Foreskin keratinocyte (primary cell): ENCODE measurements at places on chromosomes 5 and 9. TPM values are rescaled to one million over a fixed set of nuclear protein-coding genes. Genes with fewer than 3 reads are reported as not detected.

Gene ANGPTL2
- total RNA-seq: 0.32 and 0.37 TPM in 2 replicates

Gene VLDLR
- total RNA-seq: 1.9 and 5.3 TPM in 2 replicates

DNA sequence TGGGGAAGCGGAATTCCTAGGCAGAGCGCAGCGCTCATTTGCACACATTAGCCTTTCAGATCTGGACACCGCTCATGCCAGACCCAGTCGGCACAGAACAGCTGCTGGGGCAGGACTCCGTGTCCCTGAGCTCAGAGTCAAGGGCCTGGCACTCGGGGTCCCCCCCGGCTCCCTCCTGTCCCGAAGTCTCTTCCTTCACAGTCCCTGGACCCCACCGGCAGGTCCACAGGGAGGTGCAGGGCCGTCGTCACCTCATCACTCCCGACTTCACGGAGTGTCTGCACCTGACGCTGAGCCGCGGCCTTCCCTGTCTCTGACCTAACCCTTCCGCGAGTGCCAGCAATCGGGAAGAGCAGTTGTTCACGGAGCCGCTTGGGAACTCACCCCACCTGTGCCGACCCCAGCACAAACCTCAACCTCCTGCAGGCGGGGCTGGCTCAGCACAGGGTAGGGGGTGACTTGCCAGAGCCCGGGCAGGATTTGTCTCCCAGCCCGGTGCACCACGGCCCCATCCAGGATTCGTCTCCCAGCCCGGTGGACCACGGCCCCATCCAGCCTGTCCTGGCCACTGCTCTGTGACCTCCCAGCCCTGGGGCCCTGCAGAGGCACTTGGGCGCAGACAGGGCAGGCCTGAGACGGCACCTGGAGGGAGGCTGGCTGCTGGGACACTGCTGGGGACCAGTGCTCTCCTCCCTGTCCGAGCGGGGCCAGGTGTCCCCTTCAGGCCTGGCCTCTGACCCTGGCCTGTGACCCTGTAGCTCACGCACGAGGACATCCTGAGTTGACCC lies 9.9 kb upstream of the SLC9A3 start:
- no peak for DNase-seq

DNA sequence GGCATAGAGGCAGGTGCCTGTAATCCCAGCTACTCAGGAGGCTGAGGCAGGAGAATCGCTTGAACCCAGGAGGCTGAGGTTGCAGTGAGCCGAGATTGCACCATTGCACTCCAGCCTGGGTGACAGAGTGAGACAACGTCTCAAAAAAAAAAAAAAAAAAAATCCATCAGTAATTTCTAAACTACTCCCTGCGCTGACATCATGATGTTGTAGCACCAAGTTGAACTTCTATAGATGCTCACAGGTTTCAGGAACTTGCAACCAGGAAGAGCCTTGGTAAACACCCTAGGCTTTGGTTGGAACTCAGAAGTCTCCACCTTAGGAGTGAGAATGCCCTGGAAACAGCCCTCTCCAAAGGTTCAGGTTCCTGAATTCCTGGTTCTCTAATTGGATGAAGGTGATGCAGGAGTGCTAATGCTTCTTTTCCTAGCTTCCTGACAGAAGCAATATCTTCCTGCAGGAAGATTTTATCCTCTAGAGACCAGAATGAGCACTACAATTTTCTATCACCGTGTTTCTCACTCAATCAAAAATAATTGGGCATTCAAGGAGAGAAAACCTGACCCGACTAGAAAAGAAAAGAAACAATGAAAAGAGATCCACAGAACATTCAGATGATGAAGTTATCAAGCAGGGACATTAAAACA lies 469.6 kb downstream of the GADD45G start:
- no peak for DNase-seq

DNA sequence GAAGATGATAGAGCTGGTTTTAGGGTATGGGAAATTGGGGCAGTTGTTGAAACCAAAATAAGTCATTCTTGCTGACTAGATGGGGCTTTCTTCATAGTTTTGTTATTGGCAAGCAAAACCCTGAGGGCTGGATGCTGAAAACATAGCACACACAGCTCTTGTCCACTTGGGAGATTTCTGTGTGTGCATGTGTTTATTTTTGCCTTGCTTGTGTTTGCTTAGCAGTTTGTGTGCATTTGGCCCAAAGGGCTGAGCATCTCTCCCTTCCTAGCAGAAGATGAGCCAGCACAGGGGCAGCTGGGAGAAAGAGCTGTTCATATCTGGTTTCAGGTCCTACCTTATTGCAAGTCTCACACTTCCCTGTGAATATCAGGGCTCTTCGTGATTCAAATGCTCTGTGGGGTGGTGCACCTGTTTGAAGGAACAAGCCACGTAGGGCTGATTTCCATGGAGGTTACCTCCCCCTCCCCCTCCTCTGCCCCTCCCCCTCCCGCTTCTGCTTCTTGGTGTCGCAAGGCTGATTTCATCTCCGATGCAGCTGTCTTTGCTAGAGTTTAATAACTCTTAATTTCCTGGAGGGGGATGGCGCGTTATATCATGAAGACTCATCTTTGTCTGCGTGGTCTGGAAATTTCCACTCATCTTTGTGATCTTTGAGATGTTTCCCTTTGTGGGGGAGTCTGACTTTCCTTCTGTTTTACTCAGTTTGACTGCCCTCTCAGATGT lies 296.5 kb downstream of the ARHGAP26 start:
- DNase-seq: no peak

GRCh38 chr5:56763711-56764466 lies 51.5 kb upstream of the MAP3K1 start:
- DNase-seq: no peak

GRCh38 chr9:117444501-117444900 lies 29.6 kb upstream of the ASTN2 start:
- no peak for DNase-seq

DNA sequence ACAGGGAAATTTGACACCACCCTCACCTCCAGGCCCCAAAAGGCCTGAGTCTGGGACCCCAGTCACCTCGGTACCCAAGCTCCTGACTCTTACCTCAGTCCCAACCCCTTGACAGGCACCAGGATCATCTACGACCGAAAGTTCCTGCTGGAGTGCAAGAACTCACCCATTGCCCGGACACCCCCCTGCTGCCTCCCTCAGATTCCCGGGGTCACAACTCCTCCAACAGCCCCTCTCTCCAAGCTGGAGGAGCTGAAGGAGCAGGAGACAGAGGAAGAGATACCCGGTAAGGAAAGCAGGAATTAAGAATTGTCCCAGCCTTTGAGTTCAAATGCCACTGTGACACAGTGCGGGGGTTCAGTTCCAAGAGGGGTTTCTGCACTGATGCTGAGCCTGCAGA lies 1.3 kb downstream of the EIF4EBP3 start:
- DNase-seq: no peak
